ENCODE measurements at places on chromosomes 2 and 18.

GRCh38 chr2:217433522-217433921 lies 569.3 kb downstream of the TNS1 start:
- no peak for DNase-seq

DNA sequence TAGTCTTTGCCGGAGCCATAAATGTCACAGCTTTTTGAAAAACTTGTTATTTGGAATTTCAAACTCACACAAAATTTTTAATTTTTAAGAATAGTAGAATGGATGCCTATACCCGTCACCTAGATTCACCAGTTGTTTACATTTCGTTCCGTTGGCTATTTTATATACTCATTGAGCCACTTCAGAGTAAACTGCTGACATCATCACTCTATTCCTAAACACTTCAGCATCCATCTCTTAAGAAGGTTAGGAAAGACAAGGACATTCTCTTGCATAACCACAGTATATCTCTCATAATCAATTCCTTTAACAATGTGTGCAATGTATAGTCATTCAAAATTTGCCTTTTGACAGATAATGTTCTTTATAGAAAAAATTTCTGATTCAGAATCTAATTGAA lies 1065.8 kb downstream of the LRP1B start:
- DNase-seq: no peak

DNA sequence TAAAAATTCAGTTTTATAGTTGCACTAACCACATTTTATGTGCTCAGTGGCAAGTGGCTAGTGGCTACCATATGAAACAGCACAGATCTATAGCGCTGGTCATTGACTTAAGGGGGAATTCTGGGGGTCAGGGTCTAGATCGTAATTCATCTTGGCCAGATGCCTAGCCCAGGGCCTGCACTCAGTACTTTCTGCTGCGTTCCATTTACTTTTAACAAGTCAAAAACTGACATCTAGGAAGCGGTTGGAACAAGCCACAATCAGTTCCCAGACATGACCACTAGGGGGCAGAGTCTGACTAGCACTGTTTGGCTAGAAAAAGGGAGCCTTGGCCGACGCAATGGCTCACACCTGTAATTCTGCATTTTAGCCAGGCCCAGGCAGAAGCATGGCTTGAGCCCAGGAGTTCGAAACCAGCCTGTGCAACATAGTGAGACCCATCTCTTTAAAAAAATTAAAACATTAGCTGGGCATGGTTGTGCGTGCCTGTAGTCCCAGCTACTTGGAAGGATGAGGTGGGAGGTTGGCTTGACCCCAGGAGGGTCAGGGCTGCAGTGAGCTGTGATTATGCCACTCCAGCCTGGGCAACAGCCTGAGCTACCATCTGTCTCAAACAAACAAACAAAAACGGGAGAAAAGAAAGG lies 9.0 kb upstream of the TMBIM1 start:
- DNase-seq: peak; percentile 86

DNA sequence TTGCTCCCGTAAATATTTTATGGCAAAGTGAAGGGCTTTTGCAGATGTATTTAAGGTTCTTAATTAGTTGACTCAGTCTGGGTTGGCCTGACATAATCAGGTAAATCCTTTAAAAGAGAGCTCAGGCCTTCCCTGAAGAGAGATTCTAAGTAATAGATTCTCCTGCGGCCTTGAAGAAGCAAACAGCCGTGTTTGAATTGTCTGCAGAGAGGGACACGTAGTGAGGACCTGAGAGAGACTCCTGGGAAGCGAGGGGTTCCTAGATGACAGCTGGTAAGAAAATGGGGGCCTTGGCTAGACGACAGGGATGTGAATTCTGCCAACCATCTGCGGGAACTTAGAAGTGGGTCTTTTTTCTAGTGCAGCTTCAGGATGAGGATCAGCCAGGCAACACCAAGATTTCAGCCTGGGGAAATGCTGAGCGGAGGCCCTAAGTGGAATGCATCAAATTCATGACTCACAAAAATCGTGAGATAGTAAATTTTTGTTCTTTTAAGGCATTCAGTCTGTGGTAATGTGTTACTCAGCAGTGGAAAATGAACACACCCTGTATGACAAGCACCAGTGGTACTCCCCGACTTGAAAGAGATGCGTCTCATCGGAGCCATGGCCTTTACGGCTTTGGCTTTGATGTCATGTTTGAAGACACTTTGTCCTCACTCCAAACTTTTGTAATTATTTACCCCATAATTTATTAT lies 62.1 kb upstream of the SMIM21 start:
- DNase-seq: no peak

DNA sequence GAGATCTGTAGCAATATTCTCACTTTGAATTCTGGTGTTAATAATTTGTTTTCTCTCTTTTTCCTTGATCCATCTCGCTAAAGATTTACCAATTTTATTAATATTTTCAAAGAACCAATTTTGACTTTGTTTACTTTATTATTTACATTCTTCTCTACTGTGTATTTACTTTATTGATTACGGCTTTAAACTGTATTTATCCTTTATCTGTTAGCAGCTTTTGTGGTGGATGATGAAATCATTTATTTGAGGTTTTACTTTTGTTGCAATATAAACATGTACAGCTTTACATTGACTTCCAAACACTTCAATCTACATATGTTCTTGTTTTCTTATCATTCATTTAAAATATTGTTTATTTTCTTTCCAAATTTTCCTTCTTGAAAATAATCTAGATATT lies 719.9 kb downstream of the ADCYAP1 start:
- DNase-seq: no peak

Data from activated naive CD4-positive, alpha-beta T cell treated with Interleukin-2 at 50 U/mL for 16 hours (primary cell).